Trophoblast cell (in vitro differentiated cells and primary cell): ENCODE measurements at places on chromosomes 7 and 10.

DNA sequence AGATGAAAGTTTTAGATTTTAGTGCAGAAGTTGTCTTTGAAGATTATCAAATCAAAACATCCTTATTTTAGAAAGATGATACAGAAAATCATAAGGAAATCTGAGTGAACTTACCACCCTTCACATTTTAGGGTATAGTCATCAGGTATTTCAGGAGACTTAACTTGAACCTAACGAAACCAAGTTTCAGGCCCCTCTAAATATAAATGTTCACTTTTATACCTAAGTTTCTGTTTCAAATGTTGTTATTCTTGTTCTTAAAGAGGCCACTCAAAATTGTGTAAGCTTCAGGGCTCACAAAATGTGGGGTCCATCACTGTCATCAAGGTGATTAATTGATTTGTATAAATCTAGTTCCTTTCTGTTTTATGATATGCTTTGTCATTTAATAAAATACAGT, 216.2 kb downstream of the KIAA1217 start:
- no peaks in the 10 kb centered on the region for H3K27me3 ChIP-seq
- H3K36me3 ChIP-seq: peaks cover 19% of the 10 kb centered on the region
- DNase-seq: no peak
- no peak overlapping the region for H3K4me3 ChIP-seq

GRCh38 chr7:118094044-118094443, 89.9 kb upstream of the LSM8 start:
- no peak for DNase-seq
- no peak overlapping the region for H3K4me3 ChIP-seq
- no peaks in the 10 kb centered on the region for H3K4me1 ChIP-seq
- H3K27me3 ChIP-seq: no peaks in the 10 kb centered on the region
- no peaks in the 10 kb centered on the region for H3K36me3 ChIP-seq

- H3K4me1 ChIP-seq: peaks cover 19% of the 10 kb centered on the region
- H3K4me3 ChIP-seq: no peak overlapping the region
- H3K27me3 ChIP-seq: no peaks in the 10 kb centered on the region
Measured at GRCh38 chr10:125149036-125149679, 11.2 kb downstream of the CTBP2 start.

DNA sequence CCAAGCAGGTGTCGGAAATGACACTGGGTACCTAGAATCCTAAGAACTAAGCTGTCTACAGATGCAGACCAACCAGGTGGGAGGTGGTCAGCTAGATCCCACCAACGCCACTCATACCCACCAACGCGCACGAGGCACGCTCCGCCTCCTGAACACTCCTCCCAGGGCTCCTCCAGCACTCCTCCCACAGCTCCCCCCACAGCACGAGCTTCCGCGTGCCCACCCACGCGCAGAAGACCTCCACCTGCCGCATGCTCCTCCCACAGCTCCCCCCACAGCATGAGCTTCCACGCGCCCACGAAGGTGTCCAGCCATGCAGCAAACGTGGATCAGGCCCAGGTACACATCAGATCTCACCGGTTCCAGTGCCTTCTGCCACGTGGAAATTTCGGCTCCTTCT, 196.0 kb downstream of the MAD1L1 start:
- no peak for DNase-seq
- peaks cover under 1% of the 10 kb centered on the region for H3K36me3 ChIP-seq
- no peaks in the 10 kb centered on the region for H3K27me3 ChIP-seq
- H3K27ac ChIP-seq: no peak overlapping the region
- H3K4me1 ChIP-seq: peaks cover 4% of the 10 kb centered on the region

DNA sequence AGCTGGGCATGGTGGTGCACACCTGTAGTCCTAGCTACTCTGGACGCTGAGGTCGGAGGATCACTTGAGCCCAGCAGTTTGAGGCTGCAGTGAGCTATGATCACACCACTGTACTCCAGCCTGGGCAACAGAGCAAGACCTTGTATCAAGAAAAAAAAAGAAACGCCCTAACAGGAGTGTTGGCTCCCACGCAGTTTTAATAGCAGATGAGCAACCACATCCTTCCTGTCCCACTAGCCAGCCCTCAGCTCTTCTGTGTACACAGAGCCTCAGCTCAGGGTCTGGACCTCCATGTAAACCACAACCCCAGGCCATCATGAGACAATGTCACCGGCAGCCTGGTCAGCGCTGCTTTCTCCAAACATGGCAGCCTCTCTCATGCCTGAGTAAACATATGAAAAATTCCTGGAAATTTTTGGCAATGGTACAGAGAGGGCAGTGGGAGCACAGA, 108.2 kb downstream of the PIP4K2A start:
- no peak overlapping the region for H3K27ac ChIP-seq
- H3K36me3 ChIP-seq: peaks cover 6% of the 10 kb centered on the region
- H3K4me1 ChIP-seq: peaks cover 15% of the 10 kb centered on the region
- H3K4me3 ChIP-seq: no peak overlapping the region
- DNase-seq: peak; percentile 27

DNA sequence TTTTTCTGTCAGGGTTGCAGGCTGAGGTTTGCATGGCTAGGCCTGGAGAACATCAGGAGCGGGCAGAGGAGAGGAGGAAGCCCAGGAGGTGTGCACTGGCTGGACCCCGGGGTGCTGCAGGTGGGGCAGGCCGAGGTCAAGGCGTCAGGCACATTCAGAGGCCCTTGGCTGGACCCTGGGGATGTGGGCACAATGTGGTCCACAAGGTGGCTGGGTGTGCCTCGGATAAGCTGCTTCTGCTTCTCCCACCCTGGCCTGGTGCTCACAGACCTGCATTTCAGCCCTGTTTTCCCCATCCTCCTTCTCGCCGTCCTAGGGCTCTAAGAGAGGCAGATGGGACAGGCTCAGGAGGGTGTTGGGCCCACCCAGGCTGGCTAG, 108.2 kb downstream of the ADCY1 start:
- H3K27me3 ChIP-seq: no peaks in the 10 kb centered on the region
- no peaks in the 10 kb centered on the region for H3K36me3 ChIP-seq
- no peak for DNase-seq

GRCh38 chr7:20199015-20199737, 18.0 kb downstream of the MACC1 start:
- no peak overlapping the region for H3K27ac ChIP-seq
- no peak overlapping the region for H3K4me3 ChIP-seq
- no peaks in the 10 kb centered on the region for H3K27me3 ChIP-seq
- no peaks in the 10 kb centered on the region for H3K36me3 ChIP-seq

GRCh38 chr7:15313361-15313760, 248.5 kb downstream of the AGMO start:
- H3K4me3 ChIP-seq: no peak overlapping the region
- H3K4me1 ChIP-seq: no peaks in the 10 kb centered on the region
- no peak for DNase-seq
- H3K36me3 ChIP-seq: no peaks in the 10 kb centered on the region
- no peak overlapping the region for H3K27ac ChIP-seq
- H3K27me3 ChIP-seq: no peaks in the 10 kb centered on the region

DNA sequence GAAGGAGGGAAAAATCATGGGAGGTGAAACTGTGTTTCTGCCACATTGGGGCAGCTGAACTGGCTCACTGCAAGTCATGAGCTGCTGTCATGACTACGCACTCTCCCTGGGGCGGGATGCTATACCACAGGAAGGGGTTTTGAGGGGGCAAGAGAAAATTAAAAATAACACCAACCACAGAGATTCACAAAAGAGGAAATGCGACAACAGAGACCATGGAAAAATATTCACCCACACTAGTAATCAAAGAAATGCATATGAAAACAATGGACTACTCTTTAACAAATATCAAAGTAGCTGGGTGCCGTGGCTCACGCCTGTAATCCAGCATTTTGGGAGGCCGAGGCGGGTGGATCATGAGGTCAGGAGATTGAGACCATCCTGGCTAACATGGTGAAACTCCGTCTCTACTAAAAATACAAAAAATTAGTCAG, 65.2 kb upstream of the TM9SF3 start:
- no peaks in the 10 kb centered on the region for H3K27me3 ChIP-seq
- H3K4me1 ChIP-seq: peaks cover 2% of the 10 kb centered on the region
- no peak for DNase-seq
- H3K4me3 ChIP-seq: no peak overlapping the region
- H3K27ac ChIP-seq: no peak overlapping the region
- no peaks in the 10 kb centered on the region for H3K36me3 ChIP-seq

DNA sequence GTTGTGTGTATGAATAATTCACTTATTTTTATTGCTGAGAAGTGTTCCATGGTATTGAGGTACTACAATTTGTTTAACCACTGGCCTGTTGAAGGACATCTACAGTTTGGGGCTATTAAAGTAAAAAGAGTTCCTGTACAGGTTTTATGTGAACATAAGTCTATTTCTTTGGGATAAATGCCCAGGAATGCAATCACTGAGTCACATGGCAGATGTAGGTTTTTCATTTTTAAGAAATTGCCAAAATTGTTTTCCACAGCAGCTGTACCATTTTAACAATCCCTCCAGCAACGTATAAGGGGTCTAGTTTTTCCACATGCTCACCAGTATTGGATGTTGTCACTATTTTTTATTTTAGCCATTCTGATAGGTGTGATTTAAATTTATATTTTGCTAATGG, 243.9 kb downstream of the TNS3 start:
- DNase-seq: no peak
- H3K4me1 ChIP-seq: no peaks in the 10 kb centered on the region
- H3K36me3 ChIP-seq: peaks cover 30% of the 10 kb centered on the region

DNA sequence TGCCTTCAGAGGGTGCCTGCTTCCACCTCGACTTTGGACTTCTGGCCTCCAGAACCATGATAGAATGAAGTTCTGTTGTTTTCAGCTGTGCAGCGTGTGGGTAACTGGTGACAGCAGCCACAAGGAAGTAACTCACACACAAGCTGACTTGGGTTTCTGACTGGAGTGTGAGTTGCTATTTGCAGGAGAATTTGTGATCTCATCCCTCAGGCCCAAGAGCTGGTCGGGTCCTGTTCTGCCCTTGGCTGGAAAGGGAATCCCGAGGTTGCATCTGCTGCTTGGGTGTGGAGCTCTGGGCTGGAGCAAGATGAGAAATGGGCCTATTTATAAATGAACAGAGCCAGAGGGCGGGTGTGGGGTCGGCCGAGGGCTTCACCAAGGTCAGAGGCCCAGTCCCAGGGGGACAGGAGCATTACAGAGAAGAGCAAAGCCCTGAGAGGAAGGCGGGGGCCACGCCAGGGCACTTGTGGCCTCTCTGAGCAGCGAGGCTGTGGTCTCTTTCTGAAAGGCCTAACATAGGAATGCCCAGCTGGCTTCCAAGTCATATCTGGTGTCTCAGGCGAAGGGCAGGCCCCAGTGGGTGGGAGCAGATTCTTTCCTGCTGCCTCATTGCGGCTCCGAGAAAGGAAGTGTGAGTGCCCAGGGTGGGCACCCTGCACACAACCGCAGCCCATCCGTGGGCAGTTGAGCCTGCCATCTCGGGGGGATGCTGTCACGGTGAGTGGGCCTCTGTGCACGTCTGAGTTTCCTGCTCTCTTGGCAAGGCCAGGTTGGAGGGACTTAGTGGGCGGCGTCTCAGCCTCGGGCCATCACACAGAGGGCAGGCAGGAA, 26.5 kb upstream of the C10orf71 start:
- peaks cover 5% of the 10 kb centered on the region for H3K4me1 ChIP-seq
- H3K4me3 ChIP-seq: no peak overlapping the region
- H3K27ac ChIP-seq: no peak overlapping the region
- no peaks in the 10 kb centered on the region for H3K36me3 ChIP-seq
- H3K27me3 ChIP-seq: no peaks in the 10 kb centered on the region

- DNase-seq: no peak
- no peak overlapping the region for H3K4me3 ChIP-seq
- H3K36me3 ChIP-seq: no peaks in the 10 kb centered on the region
- H3K27me3 ChIP-seq: no peaks in the 10 kb centered on the region
Measured at GRCh38 chr10:130656582-130657133, 520.5 kb downstream of the GLRX3 start.

DNA sequence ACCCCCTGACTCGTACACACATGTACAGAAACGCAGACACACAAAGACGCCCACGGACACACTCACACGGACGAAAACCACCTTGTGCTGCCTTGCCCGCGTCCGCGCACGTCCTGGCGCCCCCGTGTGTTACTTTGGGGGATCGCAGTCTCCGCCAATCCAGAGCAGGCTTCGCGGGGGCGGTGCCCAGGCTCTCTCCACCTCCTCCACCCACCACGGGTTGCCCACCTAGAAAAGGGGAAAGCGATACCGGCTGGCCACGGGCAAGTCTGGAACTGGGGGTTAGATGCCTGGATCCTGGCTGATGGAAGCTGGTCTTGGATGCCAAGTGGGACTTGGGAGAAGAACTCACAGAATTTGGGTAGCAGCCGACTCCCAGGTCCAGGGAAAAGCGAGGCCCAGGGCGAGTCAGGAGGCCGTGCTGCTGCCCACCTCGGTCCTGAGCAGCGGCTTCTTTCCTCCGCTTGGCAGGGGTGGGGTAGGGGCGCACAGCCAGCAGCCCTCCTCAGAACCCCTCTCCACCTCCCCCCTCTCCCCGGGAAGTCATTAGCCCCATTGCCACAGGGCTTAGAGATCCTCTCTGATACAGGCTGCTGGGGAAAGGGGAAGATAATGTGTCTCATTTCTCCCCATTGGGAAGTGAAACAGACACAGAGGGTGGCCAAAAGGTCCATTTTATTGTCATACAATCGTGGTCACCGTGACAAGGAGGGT, 4.6 kb upstream of the VGF start:
- H3K4me1 ChIP-seq: peaks cover 38% of the 10 kb centered on the region
- H3K36me3 ChIP-seq: no peaks in the 10 kb centered on the region
- peak; percentile 74 for DNase-seq
- H3K4me3 ChIP-seq: no peak overlapping the region
- H3K27me3 ChIP-seq: peaks cover 57% of the 10 kb centered on the region
- H3K27ac ChIP-seq: no peak overlapping the region

DNA sequence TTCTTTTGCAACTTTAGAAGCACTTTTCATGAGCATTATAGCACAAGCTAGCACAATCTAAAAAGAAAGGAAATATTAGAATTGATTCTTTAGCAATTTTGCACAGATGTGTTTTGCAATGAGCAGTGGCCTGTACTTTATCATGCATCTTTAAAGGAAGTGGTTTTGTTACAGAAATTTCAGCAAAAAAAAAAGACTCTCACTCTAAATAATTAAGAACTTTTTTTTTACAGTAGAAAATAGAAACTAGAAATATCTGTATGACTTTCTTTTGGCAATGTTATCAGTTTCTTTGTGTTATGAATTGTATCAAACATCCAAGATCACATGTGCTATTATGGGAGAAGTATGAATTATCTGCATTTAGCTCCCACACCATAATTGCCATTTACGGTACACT, 195.7 kb upstream of the KLF6 start:
- H3K4me3 ChIP-seq: no peak overlapping the region
- no peaks in the 10 kb centered on the region for H3K27me3 ChIP-seq
- no peak for DNase-seq
- no peaks in the 10 kb centered on the region for H3K36me3 ChIP-seq
- H3K4me1 ChIP-seq: peaks cover 3% of the 10 kb centered on the region

- no peaks in the 10 kb centered on the region for H3K4me1 ChIP-seq
- no peaks in the 10 kb centered on the region for H3K36me3 ChIP-seq
- no peak overlapping the region for H3K27ac ChIP-seq
- DNase-seq: no peak
- no peaks in the 10 kb centered on the region for H3K27me3 ChIP-seq
Measured at GRCh38 chr7:42283553-42283952, 46.5 kb upstream of the GLI3 start.

DNA sequence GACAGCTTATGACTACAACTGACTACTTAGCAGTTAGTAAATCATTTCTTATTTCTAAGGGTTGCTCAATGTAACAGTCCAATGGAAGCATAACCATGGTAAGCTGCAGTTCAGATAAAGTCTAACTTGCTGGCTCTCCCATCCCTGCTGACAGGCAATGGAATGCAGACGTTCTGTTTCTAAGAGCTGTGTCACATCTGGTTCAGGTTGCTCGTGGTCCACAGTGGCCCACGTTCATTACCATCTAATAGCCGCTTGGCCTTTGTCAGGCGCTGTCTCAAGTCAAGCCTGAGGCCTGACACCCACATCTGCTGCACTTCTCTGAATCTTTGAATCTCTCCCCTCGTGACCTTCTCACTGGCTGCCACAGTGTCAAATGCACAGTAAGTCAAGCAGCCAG, 240.8 kb downstream of the FGFR2 start:
- no peaks in the 10 kb centered on the region for H3K27me3 ChIP-seq
- H3K36me3 ChIP-seq: no peaks in the 10 kb centered on the region
- H3K27ac ChIP-seq: no peak overlapping the region
- H3K4me1 ChIP-seq: no peaks in the 10 kb centered on the region
- H3K4me3 ChIP-seq: no peak overlapping the region
